NCI-H226 (cell line): ENCODE measurements at places on chromosomes 13 and 19.

DNA sequence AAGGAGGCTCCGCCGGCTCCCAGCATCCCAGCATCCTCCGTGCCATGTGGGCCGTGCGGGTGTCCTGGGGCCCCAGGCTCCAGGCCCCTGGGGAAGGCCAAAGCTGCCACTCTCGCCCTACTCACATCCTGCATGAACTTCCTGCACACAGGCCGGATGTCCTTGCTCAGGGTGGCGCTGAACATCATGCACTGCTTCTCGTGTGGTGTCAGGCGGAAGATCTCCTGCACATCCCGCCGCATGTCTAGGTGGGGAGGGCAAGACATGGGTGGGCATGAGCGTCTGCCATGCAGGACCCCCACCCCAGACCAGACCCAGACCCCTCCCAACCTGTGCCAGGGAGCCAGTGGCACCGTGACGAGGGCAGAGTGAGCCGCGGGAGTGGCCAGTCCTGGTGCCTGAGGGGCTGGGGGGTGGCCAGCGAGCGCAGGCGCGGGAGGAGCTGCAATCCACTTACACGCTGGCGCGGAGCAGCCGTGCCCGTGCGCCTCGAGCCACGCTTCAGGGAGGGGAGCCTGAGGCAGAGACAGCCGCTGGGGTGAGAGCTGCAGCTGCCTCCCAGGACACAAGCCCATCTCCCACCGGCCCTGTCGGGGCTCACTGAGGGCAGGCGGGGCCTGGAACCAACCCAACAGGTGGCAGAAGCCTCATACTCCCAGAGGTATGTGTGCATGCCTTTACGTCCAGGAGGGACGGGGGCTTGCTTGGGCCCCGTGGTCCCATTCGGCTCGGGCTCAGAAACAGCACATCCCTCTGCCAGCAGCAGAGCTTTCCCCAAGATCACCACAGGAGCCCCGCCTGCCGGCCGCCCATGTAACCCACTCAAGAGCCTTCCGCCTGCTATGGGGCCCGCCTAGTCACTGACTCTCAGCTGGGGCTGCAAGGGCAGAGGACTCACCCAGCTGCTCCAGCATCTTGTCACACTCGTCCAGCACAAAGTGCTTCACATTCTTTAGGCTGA lies 8.8 kb downstream of the DDX39A start:
- no peak for DNase-seq

GRCh38 chr19:45766296-45766868 lies 2.7 kb downstream of the SIX5 start:
- DNase-seq = no peak

DNA sequence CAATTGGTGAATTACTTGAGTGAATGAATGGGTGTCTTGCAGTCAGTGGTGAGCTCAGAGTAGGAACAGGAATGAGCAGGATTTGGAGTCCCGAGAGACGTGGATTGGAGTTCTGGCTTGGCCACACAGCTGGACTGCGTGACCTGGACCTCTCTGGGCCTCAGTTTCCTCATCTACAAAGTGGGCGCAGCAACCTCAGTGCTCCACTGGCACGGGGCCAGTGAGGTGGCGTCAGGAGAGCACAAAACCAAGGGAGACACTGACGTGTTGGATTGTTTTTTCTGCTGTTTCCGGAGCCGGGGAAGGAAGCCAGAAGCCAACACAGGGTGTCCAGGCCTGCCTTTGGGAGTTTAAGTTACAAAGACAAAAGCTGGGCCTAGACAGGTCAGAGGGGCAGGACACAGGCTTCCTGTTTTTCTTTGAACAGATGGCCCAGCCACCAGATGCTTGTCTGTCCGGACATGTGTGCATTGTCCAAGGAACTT lies 6.5 kb upstream of the DOCK6 start:
- DNase-seq = no peak

DNA sequence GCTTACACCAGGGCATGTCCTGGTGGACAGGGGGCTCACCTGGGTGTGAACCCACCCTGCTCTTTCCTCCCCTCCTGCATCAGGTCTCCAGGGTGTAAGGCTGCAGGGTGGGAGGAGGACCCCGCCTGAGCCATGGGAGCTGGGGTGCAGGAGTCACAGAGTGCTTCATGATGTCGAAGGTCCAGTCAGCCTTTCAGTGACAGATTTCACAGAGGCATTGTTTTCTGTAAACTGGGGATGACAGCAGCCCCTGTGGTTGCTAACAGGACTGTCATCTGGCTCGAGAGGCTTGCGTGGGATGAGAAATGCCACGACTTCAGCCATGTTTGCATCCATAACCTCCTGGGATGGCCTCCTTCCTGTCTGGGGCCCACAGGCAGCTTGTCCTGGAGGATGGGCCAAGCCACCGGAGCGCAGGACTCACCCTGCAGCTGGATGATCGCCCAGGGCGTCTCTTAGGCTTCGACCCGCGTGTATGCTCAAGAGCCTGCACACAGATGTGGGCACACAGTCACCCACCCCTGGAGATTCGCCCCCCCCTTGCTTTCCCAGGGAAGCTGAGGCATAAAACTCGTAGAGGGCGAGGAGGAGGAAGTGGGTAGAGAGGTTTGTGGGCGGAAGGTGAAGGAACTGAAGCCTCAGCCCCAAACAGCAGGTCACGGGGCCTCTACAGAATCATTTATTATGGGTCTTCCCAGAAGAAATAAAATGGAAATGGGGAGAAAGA lies 4.9 kb downstream of the NANOS3 start:
- no peak for DNase-seq

GRCh38 chr13:46170687-46171086 lies 11.3 kb downstream of the LCP1 start:
- no peak for DNase-seq

GRCh38 chr13:30408319-30409101 lies 13.8 kb upstream of the UBE2L5 start:
- DNase-seq = peak; percentile 60

- no peak for DNase-seq
Observed at GRCh38 chr19:53394522-53394973, 401 bp upstream of the ZNF765 start.

DNA sequence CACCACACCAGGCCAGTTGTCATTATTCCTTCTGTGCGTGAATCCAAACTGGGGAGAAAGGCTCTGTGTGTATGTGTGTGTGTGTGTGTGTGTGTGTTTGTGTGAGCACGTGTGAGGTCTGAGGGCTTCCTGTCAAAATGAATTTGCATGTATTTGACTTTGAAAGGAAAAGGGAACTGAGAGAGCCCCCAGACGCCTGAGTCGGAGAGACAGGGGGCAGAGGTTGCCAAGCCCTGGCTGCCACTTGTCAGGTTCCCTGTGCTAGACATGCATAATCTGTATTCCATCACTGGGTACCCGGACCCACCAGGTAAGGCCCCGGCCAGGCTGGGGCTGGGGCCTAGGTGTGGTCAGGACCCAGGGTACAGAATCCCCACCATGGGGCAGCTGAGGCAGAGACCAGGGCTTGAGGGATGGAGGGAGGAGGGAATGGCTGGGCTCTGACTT lies at the start of gene CLEC17A:
Gene CLEC17A, plus strand, starts transcription at position 191 of the 447 bp plus-strand sequence. Its CDS starts 77 bp downstream, at position 268.
- no peak for DNase-seq

DNA sequence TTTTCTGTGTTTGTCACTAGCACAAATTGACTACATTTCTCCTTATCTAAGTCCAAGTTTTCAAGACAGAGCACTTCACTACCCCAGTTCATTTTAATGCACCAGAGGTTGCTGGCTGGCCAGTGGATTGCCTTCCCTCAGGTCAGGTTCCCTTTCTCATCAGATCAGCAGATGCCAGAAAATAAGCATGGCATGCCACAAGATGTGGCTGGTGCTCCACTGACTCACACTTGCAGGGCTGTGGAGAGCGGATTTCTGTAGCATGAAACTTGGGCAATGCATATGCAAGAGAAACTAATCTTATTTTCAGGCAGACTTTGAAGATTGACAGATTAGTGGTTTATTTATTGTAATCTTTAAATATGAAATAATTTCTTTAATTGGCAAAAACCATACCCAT lies 79.5 kb downstream of the RUBCNL start:
- no peak for DNase-seq

- no peak for DNase-seq
Observed at GRCh38 chr19:16627193-16627927, 644 bp downstream of the MED26 start.

DNA sequence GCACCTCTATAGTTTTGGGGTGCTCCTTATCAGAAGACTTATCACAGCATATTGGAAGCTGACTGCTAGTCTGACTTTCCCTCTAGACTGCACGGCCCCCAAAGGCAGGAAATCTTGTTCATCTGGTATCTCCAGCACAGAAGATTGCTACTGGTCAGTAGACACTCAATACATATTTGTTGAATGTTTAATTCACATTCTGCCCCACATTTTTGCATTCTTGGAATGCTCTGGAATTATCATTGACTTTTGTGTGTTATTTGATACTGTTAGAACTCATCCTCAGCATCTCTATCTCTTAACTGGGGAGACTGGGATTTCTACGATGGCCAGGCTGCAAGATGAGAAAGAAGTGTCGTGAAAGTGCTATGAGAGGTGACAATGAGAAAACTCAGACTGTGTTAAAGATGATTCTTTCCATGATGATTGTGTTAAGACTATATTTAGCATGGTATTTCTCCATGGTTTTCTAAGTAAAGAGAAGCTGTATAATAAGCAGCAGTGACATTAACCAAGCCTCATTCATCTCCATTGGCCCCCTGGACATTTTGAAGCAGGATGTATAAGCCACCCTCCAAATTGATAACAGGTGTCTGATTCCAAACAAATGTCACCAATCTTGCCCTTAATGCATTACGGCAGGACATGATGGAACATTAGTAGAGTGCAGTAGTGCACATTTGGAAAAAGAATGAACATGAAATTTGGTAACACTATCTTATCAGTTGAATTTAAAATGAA lies 440.9 kb downstream of the RFC3 start:
- no peak for DNase-seq

DNA sequence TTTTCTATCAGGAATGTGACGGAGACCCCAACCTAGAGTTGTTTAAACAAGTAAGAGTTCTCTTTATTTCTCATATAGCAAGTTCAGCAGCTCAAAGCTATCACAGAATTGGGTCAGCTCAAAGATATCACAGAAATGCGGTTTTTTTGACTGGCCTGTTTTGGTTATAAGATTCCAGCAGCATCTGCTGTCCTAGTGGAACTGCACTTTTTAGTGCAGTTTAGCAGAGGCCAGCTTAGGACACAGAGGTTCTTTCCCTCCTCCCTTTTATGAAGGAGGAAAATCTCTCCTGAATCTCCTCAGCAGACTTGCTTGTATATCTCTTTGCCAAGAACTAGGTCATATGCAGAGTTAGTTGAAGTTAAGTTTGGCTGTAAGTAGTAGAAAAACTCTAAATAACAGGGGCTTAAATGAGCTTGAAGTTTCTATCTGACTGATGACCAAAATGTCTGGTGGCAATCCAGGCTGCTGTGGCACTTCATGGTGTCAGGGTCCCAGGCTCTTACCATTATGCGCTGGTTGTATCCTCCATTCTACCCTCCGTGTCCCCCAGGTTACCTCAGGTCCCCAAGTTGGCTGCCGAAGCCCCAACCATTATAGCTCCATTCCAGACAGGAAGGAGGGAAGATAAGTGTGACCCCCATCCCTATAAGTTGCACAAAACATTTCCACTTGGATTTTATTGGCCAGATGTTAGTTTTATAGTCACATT lies 6.6 kb downstream of the PPP2R1A start:
- no peak for DNase-seq

GRCh38 chr19:30690935-30691818 lies 319.0 kb downstream of the ZNF536 start:
- DNase-seq = no peak

DNA sequence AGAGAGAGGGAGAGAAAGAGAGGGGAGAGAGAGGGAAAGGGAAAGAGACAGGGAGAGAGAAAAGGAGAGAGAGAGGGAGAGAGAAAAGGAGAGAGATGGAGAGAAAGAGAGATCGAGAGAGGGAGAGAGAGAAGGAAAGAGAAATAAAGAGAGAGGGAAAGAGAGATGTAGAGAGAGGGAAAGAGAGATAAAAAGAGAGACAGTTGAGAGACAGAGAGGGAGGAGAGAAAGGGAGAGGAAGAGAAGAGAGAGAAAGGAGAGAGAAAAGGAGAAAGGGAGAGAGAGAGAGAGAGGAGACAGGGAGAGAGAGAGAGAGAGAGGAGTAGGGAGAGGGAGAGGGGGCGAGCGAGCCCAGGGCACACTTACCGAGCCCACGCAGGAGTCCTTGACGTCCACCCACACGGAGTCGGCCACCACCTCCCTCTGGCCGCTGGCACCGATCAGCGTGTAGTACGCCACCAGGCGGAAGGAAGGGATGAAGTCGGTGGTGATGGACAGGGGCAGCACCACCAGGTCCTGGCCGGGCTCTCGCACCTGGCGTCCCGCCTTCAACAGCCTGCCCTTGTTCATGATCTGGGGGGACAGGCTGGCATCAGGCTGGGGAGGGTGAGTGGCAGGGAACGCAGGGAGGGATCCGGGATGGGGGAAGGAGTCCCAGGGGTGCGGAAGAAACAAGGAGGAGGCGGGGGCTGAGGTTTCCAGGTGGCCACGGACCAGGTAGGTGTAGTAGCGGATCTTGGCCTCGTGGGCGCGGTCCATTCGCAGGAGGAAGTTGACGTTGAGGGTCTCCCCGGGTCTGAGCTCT lies 10.0 kb downstream of the C3 start:
- DNase-seq = no peak

DNA sequence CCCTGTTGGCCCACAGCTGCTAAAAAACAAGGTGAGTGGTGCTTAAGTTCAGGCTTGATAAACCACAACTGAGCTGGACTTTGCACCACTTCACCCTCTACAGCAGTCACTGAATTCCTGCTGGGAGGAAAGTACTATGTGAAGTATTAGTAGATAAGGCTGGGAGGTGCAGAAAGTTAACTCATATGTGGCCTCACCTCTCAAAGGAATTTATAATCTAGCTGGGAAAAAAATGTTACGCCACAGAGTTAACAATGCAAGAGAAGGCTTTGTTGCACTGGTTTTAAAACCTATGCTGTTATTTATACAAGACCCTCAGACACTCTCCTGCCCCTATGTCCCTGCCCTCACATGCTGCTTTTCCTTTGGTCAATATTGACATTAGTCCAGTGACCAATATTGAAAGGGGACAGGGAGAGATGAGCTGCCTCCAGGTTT lies 60.9 kb downstream of the LIG4 start:
- peak; percentile 94 for DNase-seq

GRCh38 chr19:335486-336066 lies 9.0 kb downstream of the MIER2 start:
- no peak for DNase-seq

DNA sequence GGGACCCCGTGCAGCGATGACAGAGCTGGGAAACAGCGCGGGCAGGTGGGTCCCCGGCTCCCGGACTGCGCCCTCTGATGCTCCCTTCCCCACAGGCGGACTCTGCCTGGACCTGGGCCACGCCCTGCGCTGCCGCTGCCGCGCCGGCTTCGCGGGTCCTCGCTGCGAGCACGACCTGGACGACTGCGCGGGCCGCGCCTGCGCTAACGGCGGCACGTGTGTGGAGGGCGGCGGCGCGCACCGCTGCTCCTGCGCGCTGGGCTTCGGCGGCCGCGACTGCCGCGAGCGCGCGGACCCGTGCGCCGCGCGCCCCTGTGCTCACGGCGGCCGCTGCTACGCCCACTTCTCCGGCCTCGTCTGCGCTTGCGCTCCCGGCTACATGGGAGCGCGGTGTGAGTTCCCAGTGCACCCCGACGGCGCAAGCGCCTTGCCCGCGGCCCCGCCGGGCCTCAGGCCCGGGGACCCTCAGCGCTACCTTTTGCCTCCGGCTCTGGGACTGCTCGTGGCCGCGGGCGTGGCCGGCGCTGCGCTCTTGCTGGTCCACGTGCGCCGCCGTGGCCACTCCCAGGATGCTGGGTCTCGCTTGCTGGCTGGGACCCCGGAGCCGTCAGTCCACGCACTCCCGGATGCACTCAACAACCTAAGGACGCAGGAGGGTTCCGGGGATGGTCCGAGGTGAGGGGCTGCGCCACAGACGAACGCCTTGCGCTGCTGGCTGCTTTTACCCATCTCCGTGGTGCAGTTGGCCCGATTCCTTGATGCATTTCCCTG lies 7.8 kb upstream of the SELENOV start:
- no peak for DNase-seq
